ENCODE measurements at places on chromosomes 7 and 10.

DNA sequence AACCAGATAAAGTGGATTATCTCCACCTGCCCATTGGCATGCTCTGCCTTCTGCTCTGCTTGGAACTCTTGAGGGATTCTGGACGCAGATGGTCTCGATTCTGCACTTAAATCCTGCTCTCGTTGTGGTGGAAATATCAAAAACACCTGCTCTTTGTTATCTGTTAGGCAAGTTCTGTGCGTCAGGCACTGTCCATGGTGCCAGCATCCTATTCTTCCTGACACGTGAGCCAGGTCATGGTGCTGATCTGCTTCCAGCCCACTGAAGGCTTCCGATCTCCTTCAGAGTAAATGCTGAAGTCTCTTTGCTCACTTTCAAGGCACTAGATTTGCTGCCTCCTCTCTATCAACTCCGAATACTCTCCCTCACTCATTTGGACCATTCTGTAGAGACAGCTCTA lies 505.6 kb downstream of the HTR7 start:
- DNase-seq, result no peak

GRCh38 chr10:24821986-24822385 lies 98.3 kb upstream of the ARHGAP21 start:
- DNase-seq, result no peak

- no peak for DNase-seq
Measured at GRCh38 chr7:155809947-155810769, 2.1 kb downstream of the SHH start.

GRCh38 chr10:91798649-91799611 lies 704 bp downstream of the TNKS2 start:
- no peak for DNase-seq

DNA sequence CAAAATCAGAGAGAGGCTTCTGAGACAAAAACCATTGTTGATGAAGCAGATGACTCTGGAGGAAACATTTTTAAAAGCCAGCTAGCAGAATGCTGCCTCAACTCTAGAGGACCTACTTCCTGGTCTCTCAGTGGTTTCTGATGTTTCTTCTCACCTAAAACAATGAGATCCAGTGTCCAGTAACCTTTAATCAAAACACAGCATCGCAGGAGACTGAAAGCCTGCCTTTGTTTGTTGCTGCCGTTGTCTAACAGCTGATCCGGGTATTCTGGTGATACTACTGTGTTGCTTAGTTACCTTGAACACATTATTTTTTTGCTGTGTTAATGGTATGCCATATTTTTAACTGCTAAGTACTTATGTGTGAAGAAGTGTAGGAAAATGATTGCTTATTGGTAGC lies 70.9 kb downstream of the WIPF3 start:
- no peak for DNase-seq

GRCh38 chr7:7803715-7804178 lies 85.3 kb upstream of the RPA3 start:
- DNase-seq, result no peak
